Dorsolateral prefrontal cortex (tissue), 122 donors: ENCODE measurements at places on chromosomes 2 and 18. TPM values are rescaled to one million over a fixed set of nuclear protein-coding genes. Genes with fewer than 3 reads are reported as not detected.

GRCh38 chr2:36432479-36432878 is 76.9 kb downstream of the CRIM1 start:
- no peak for DNase-seq

GRCh38 chr2:55581874-55582547 is 35.4 kb downstream of the PPP4R3B start:
- no peak for DNase-seq

- no peak for DNase-seq
Observed at GRCh38 chr2:106606652-106607051, 119.5 kb downstream of the CD8B2 start.

The MEIS1 gene
- total RNA-seq = 9.2 TPM

DNA sequence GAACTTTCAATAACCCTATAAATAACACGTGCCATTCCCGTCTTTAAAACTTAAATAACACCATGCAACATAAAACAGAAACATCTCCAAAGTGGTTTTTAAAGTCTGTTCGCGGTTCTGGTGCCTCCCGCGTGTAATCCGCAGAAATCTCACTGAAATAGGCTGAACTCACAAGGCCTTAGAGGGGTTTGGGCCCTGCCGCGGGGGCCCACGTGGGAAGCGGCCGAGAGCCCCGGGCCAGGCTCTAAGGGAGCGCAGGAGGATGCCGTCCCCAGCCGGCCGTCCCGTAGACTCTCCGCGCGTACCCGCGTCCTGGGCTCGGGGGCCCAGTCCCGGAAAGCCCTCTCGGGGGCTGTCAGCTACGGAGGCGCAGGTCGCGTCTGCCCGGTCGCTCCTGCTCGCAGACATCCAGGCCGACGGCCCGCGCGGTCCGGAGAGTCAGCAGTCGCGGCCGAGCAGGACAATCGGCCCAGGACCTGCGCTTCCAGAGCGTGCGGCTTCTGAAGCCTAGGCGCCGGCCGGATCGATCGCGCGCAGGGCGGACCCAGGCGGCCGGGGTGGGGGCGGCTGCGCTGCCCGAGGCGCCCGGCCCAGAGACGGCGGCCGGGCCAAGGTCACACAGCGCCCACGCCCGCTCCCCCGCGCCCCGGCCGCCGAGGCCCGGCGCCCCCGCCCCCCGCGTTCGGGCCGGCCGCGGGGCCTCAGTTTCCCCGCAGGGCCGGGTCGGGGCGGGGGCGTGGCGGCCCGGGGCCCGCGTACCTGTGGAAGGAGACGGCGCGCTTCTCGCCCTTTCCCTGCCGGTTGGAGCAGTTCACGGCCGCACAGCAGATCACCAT is 558 bp downstream of the THAP4 start:
- DNase-seq = no peak

DNA sequence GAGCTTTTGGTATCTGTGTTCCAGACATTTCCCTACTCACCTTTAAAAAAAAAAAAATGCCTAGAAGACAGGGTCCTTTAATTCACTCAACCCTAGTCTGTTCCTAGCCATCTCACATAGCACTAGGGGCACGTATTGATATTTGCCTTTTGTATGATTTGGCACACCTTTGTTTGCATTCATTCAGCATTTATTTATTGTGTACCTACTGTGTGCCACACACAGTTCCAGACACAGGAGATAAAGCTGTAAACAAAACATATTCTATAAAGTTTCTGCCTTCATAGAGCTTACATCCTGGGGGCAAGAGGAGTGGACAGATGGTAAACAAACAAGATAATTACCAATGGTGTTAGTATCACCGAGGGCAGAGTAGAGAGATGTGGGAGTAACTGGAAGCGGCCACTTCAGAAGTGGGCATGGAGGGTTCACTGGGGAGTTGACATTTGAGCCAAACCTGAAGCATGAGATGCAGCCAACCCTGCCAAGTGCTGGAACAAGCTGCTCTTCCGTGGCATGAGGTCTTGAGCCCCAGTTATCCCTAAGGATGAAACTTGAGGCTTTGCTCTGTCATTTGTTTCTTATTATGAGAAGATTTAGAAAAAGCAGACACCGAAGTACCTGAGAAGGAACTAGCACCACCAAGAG is 18.2 kb downstream of the MAPRE2 start:
- DNase-seq = no peak

The DUSP19 gene
- 8.8 TPM for total RNA-seq

The DPYSL5 gene
- total RNA-seq = 40.7 TPM

- no peak for DNase-seq
Observed at GRCh38 chr18:50686409-50686808, 126.5 kb downstream of the MAPK4 start.

The CD207 gene
- not detected for total RNA-seq

DNA sequence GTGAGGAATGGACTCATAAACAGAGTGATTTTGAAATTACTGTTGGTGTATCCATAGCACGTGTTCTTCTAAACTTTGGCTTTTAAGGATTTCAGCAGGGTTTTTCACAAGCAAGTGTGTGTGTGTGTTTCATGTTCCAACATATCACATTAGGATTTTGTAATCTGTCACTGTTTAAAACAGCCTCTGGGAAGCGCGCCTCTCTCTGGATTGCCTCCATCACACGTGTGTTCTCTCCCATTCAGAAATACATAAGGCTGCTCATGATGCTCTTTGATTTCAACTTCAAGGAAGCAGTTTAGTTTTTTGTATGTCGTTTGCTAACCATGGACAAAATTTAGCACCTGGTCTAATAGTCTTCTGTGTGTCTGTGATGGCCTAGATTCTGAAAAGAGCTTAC is 370.4 kb downstream of the MTX2 start:
- DNase-seq = no peak

DNA sequence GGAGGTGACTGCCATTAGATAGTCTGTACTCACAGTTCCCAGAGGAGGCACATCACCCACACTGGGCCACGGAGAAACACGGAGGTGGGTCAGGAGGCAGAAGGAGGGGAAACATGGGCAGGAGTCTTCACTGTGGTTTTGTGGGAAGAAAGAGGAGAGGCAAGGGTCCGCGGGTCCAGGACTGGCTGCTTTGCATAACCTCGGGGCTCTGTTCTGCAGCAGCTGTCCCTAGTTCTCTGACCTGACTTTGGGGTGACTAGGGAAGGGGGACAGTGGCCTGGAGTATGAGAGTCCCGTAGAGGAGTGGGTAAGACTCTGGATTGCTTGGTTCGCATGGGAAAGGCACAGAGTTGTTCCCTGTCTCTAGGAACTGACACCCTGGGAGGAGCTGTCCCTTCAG is 238.3 kb upstream of the RAB6C start:
- no peak for DNase-seq

DNA sequence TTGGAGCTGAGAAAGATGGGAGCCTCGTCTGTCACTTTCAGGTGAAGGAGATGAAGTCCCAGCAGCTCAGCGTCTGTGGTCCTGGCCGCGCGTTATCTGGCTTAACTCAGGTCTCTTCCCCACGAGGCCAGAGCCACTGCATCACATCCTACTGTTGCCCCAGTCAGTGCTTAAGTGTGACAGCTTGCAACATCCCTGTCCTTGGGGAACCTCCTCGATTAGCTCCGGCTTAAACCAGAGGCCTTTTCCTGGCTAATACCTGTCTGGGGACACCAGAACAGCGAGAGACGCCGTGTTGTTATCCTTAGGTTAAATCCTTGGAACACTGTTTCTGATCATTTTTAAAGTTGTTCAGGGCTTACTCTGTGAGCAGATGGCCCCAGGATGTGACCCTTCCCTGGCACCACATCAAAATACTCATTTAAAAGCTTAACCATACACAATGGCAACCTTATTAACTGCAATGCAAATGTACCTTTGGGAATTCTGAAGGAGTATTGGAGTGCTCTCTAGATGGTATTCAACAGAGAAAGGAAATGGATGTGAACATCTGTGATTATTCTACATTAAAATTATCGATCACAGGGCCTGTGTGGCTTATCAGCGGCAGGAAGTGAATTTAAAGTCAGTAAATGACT is 61.2 kb upstream of the SPP2 start:
- DNase-seq = no peak
